Stimulated activated CD8-positive, alpha-beta memory T cell treated with anti-CD3 and anti-CD28 coated beads, Interleukin-15, amount 100 ng/mL, for 1 hour (primary cell): ENCODE measurements at places on chromosomes 7 and 10.

- no peak for DNase-seq
Measured at GRCh38 chr7:41122256-41122987, 580.5 kb downstream of the INHBA start.

GRCh38 chr10:12235796-12236195, 39.8 kb downstream of the CDC123 start:
- DNase-seq = no peak

DNA sequence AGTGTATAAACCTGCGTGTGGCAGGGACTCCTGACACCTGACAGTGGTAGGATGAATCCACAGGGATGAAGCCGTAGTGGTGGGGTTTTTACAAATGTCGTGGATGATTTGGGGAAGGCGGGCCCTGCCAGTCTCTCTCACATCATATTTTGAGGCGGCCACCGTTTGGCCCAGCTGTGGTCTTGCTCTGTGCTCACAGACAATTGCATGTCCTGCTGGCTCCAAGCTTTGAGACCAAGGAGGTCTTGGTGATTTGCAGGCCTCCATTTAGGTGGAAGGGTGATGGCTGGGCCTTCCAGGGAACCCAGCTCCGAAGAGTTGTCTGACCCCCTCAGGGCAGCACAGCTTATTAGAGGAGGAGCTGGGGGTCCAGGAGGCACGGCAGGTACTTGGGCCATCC, 151.1 kb upstream of the SHH start:
- DNase-seq = no peak

GRCh38 chr7:105691680-105692564, 110.6 kb upstream of the EFCAB10 start:
- DNase-seq = peak; percentile 58

DNA sequence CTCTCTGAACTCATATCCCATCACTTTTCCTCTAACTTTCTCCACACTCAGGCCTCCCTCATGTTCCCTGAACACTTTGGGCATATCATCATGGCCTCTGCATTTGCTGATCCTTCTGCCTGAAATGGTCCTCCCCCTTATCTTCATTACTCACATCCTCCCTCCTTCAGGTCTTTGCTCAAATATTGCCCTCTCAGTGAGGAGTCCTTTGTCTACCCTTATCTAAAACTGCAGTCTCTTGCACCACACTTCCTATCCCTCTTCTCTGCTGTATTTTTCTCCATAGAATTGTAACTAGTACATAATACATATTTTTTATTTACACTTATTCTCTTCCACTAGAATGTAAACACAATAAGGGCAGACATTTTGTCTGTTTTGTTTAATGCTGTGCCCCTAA, 41.7 kb downstream of the DNAJC1 start:
- DNase-seq = no peak

GRCh38 chr10:50508315-50509051, 115.3 kb downstream of the SGMS1 start:
- no peak for DNase-seq

GRCh38 chr10:69952821-69953221, 99.8 kb upstream of the MACROH2A2 start:
- DNase-seq = no peak

DNA sequence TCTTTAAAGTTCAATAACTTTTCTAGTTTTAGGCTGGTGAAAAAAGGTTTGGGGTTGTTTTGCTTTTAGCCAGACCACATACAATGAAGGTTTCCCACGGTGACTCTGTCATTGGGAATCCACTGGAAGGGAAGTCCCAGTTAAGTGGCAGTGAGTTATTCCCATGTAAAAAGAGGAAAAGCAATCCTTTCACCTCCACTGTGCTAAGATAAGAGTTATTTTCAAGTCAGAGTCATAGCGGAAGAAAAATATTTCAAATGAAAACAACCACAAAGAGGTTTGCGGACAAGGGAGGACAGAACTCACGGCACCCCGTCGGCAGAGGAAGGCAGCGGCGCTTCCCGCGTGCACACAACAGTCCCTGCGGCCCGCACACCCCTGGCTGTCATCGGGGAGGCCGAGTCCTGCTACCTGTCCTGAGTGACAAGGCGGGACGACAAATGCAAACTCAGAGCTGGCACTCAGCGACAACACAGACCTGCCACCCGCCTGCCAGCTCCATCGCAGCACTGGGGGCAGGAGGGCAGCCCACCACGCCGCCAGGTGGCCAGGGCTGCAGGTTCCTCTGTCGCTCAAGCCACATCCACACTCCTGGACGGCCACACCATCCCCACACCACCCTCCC, 9.3 kb upstream of the PAPOLB start:
- no peak for DNase-seq

- no peak for DNase-seq
Measured at GRCh38 chr10:77350711-77351119, 286.9 kb downstream of the KCNMA1 start.

- DNase-seq = no peak
Measured at GRCh38 chr10:83522881-83523386, 616.4 kb upstream of the GHITM start.

GRCh38 chr10:25047591-25048301, 31.3 kb downstream of the THNSL1 start:
- no peak for DNase-seq

- DNase-seq = no peak
Measured at GRCh38 chr7:133268355-133268754, 15.5 kb downstream of the EXOC4 start.

DNA sequence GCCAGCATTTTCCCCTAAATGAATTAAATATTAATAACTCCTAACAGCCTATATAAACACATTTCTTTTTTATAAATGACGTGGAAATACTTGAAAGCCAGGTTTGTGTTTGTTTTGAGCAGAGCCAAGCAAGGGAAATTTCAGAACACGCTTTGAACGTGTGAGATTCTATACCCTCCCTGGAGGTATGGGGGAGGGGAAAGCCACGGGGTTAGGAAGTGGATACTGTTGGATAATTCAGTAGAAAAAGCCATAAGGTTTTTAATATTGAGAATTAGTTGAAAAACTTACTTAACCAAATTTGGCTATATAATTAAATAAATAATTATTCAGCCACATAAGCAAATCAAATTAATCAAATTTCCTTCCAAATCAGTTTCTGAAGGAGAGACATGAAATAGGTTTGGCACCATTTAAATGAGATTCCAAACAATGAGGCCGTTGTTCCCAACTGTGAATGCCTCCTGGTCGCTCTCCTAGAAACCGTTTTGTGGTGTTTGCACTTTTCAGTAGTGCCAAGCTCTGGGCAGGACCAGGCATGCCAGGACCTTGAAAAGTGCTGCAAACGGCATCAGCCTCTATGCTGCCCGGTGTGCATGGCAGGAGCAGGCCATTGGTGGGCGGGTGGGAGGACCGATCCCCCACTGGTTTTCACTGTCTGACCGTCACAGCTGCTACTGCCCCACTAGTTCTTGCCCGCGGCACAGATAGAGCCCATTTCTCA, 88.1 kb downstream of the SEPTIN14 start:
- no peak for DNase-seq

- DNase-seq = no peak
Measured at GRCh38 chr10:287026-287709, 151.9 kb downstream of the ZMYND11 start.

- DNase-seq = no peak
Measured at GRCh38 chr7:130379019-130379418, 1.3 kb upstream of the CPA1 start.

- DNase-seq = no peak
Measured at GRCh38 chr7:150944066-150945042, 33.8 kb downstream of the KCNH2 start.

GRCh38 chr7:26603631-26604030, 260.8 kb downstream of the SKAP2 start:
- DNase-seq = no peak

DNA sequence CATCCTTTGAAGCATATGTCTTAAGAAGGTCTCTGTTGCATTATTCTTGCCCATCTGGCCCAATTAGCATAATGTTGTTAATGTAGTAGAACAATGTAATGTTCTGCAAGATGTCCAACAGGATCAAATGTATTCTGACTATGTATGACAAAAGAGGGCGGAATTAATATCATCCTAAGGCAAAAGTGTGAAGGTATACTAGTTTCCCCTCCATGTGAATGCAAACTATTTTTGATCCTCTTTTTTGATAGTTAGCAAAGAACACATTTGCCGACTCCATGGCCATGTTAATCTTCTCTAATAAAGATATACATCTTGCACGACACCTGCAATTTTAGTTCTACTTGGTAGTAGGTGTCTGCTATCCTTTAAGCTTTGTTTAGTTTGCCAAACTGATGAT, 157.6 kb downstream of the ATRNL1 start:
- DNase-seq = no peak

DNA sequence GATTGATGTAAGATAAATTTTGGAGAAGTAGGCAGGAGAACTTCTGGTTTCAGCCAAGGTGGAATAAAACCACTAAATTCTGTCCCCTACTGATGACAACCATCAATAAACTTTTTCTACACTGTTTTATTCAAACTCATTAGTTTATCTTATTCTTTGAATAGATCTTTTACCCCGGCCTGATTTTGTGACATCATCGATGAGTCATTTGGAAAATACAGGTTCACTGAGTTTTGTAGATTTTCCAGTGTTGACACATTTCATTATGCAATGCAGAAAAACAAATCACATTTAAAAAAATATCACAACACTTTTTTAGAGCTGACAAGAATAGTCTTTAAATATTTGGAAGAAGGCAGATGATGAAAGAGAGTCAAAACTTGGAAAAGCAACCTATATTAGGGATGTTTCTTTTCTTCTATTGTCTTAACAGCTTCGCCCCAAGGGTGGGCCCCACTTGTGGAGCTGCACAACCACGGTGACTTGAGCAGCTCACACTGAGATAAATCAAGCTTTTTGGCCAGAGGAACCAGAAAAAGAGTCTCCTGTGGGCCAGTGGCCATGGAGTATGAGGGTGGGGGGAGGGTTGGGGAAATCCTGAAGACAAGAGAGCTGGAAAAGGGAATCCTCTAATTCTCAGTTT, 112.8 kb downstream of the PTEN start:
- no peak for DNase-seq

GRCh38 chr7:82376739-82377138, 66.8 kb downstream of the CACNA2D1 start:
- no peak for DNase-seq

DNA sequence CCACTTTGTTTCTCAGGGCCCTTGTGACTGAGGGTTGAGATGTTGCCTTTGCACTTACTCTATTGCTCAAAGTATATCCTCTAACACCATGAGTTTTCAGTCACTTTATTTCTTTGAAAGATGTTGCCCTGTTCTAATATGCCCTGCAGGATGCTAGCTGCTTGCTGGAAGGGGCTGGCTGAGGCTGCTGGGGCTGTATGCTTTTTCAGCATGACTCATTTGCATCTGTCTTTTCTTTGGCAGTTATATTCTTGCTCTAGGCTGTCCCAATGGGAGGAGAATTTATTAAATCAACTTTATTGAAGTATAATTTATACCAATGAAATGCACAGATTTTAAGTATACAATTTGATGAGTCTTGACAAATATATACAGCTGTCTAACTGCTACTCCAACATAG, 157.7 kb downstream of the PLPP4 start:
- DNase-seq = no peak

GRCh38 chr10:72274730-72275350, 1.1 kb downstream of the DDIT4 start:
- peak; percentile 43 for DNase-seq

- no peak for DNase-seq
Measured at GRCh38 chr10:43225787-43226153, 41.1 kb downstream of the RASGEF1A start.

DNA sequence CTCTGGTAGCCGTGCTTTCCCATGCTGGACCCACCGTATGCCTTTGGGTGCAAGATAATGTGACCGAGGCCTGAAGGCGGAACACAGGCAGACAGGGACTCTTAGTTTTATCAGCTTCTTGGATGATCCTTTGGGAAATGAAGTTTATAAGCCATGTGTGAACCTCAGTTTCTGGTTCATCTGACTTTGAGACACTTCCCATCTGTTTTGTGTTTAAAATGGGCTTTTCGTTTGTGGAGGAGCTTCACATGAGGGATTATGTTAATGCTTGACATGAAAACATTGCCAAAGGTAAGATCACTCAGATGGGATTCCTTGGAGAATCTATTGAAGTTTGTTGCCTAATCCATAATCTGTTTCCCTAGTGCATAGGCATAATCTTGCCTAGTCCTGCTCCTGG, 249.8 kb upstream of the LYZL1 start:
- no peak for DNase-seq

DNA sequence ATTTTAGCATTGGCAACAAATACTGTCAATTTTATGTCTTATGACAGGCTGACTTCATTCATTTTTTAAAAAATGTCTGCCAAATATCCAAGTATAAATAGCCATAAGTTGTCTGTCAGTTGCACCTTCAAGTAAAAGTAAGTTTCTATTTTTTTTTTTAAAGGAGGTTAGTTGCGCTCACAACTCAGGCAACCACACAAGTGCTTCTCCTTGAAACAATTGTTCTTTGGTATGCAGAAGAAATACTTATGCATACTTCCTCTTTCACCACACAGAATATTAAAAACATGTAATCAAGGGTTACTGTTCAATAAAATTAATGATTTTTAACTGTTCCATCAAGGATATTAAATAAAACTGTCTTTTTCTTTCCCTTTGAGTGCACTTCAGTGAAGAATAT, 97.9 kb downstream of the RTKN2 start:
- DNase-seq = no peak

DNA sequence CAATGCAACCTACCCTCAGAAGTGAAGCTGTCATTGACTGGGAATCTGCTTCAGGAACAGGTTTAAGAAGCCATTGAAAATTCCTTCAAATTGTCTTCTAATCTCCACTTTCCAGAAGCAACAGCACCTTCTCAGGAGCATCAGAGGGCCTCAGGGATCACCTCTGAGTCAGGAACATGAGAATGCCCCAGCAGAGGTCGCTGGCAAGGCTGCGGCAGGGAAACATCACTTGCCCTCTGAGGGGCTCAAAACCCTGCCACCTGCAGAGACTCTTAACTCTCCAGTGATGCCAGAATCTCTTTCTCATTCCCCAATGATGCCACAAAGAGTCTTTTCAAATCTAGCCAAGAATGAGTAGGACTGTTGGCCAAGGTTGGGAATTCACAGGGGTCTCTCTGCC, 5.9 kb upstream of the MAPK8 start:
- DNase-seq = no peak

GRCh38 chr7:2604608-2605174, 27.1 kb upstream of the TTYH3 start:
- no peak for DNase-seq

- DNase-seq = no peak
Measured at GRCh38 chr7:104480529-104480928, 152.1 kb downstream of the LHFPL3 start.

DNA sequence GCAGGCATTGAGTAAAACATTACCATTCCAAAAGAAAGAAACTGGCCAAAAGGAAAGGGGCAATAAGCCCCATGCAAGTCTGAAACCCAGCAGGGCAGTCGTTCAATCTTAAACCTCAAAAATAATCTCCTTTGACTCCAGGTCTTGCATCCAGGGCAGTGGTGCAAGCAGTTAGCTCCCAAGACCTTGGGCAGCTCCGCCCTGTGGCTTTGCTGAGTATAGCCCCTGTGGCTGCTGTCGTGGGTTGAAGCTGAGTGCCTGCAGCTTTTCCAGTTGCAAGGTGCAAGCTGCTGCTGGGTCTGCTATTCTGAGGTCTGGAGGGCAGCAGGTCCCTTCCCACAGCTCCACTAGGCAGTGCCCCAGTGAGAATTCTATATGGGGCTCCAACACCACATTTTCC, 580.1 kb upstream of the AUTS2 start:
- no peak for DNase-seq
